ENCODE measurements at places on chromosomes 13 and 19.

GRCh38 chr19:7337380-7338194, 11.2 kb upstream of the ARHGEF18 start:
- DNase-seq = no peak

DNA sequence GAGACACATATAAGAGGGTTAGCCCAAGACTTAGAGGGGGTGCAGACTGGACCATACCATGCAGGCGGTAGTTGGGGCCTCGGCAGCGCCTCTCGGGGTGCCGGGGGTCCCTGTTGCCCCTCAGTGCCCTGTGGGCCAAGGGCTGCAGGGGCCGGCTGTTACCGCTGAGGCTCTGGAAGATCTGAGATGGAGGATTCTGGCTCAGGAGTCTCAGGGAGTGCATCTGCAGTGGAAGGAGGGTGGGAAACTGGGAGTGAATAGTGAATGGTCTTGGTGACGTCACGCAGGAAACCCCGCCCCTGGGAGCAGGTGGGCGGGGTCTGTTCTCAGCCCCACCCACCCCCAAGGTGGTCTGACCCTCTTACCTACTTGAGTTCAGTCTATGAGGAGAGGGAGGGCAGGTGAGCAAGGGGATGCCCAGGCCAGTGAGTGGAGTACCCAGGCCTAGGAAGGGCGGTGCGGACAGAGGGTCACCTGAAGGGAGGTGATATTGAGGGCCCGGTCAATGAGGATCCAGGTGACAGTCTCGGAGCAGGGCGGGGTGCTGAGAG, 1.7 kb upstream of the DBP start:
- DNase-seq = no peak

- no peak for DNase-seq
These were observed 644.1 kb downstream of the GPC5 start for GRCh38 chr13:92042522-92042921.

- no peak for DNase-seq
These were observed 129.3 kb downstream of the KCNRG start for GRCh38 chr13:50144246-50145160.

- no peak for DNase-seq
These were observed 506.7 kb upstream of the GPC6 start for GRCh38 chr13:92719868-92720267.

DNA sequence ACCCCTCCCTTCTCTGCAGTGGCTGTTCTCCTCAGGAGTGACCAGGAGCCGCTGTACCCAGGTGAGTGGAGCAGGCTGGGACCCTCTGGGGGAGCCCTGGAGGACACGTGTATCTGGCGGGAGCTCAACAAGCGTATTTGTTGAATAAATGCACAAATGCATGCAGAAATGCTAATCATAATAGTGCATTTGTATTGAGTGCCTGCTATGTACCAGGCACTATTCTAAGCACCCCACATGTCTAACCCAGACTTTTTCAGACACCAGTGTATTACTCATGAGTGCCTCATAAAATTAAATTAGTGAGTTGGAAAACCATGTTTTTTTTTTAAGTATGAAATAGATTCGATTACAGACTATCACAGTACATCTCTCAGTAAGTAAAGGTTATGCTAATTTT, 7.9 kb downstream of the HPN start:
- no peak for DNase-seq

- no peak for DNase-seq
These were observed at the start of gene PRKCG for GRCh38 chr19:53881482-53882390. PRKCG (plus strand) TSS chr19:53882197; CDS start chr19:53882495, 298 bp downstream.

- DNase-seq = no peak
These were observed 55.6 kb downstream of the RCBTB2 start for GRCh38 chr13:48477191-48477855.

DNA sequence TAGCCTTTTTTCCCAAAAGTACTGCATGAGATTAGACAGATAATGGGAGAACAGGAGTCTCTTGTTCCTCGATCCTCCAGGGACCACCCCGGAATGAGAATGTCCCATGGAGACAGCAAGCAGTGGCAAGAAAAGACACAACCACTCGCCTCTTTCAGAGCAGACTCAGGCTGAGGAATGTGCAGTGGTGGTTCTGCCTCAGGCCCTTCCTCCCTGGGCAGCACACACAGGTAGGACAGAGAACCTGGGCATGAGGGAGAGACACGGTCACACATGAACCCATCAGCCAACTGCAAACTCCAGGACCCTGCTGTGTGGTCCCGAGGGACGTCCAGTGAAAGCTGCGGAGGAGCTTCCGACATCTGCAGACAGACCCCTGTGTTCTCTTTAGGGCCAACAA, 31.0 kb downstream of the CRYL1 start:
- DNase-seq = no peak

- DNase-seq = no peak
These were observed 31.1 kb downstream of the AP1M1 start for GRCh38 chr19:16228637-16229321.

- DNase-seq = no peak
These were observed 37.2 kb upstream of the C1QTNF9B start for GRCh38 chr13:23934520-23934919.

GRCh38 chr19:29699861-29700260, 15.2 kb downstream of the C19orf12 start:
- DNase-seq = no peak

GRCh38 chr13:36858290-36858689, 39.3 kb downstream of the RFXAP start:
- DNase-seq = no peak

DNA sequence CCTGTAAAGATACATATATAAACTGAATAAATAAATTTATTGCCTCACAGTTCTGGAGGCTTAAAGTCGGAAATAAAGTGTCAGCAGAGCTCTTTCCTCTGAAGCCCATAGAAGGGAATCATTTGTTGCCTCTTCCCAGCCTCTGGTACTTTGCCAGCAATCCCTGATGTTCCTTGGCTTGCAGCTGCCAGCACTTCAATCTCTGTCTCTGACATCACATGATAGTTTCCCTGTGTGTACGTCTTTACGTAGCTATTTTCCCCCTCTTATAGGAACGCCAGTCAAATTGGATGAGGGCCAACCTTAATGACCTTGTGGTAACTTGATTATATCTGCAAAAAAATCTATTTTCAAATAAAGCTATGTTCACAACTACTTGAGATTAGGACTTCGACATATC, 250.9 kb downstream of the LIG4 start:
- no peak for DNase-seq

- no peak for DNase-seq
These were observed 73.1 kb downstream of the DCLK1 start for GRCh38 chr13:36058116-36058515.

- DNase-seq = no peak
These were observed 11.9 kb downstream of the KLF2 start for GRCh38 chr19:16336571-16336970.

GRCh38 chr19:10419646-10420443, 493 bp upstream of the PDE4A start:
- DNase-seq = no peak

- DNase-seq = peak; percentile 98
These were observed 44.8 kb downstream of the ANKRD10 start for GRCh38 chr13:110869805-110870706.

DNA sequence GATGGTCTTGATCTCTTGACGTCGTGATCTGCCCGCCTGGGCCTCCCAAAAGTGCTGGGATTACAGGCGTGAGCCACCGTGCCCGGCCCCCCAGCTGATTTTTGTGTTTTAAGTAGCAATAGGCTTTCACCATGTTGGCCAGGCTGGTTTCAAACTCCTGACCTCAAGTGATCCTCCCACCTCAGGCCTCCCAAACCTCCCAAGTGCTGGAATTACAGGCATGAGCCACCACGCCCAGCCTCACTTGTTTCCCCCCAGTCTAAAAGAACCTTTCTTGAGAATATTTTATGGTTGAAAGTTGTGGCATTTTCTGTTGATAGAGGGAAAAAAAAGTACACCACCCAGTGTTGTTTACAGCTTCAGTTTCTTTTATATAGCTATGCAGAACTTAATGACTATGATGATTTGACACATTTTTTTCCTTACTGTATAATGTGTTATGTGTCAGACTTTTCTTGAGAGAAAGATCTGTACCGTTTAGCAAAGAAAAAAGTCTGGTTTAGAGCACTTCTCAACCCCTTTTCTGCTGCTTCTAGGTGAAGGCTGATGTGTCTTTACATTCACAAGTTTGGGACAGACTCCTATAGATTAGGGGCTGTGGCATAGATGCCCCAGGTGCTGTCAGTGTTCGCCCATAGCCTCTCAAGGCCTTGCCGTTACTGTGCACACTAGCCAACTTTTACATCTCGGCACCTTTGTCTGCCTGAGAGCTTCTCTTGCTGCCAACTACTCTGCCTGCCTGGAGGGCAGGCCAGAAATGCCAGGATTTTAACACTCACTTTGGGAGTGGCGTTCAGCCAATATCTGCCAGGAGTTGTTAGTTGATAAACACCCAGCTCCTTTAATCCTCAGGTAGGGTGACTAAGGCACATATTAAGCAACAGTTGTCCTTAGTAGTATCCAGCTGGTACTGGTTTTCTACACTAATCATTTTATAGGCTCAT, 33.0 kb downstream of the KCTD4 start:
- DNase-seq = no peak

GRCh38 chr19:4660181-4660791, 9.9 kb downstream of the MYDGF start:
- DNase-seq = no peak

DNA sequence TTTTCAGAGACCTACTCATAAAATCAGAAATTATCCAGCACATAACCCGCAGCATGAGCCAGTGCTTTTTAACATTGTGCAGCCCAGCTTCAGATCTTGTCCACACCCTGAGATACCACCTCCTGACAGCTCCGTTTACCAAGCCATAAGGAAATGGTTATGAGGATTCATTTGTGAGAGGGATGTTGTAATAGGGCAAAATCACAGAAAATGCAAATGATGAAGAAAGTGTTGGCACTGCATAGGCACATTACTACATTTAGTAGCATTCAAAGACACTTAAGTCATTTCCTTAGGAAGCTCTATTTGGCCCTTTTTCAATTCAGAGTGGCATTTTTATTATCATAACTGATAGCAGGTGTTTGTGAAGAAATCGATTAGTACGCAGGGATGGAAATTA, 277.5 kb downstream of the DNAJC15 start:
- no peak for DNase-seq

DNA sequence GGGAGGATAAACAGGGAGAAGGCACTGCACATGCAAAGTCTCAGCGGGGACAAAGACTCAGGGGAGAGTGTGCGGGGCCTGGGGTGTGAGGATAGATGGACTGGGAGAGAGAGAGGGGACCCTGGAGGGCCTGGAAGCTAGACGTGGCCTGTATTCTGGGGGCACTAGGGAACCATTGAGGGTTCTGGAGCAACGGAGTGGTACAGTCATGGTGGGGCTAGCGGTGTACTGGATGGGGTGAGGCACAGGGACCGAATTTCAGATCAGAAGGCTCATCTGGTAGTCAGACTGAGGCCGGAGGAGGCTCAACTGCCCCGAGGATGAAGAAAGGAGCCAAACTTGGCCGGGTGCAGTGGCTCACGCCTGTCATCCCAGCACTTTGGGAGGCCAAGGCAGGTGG, 8.0 kb upstream of the SBNO2 start:
- no peak for DNase-seq

- no peak for DNase-seq
These were observed 21.0 kb upstream of the RNF17 start for GRCh38 chr13:24742977-24743376.

- no peak for DNase-seq
These were observed 3.9 kb downstream of the OSCAR start for GRCh38 chr19:54096617-54097106.

DNA sequence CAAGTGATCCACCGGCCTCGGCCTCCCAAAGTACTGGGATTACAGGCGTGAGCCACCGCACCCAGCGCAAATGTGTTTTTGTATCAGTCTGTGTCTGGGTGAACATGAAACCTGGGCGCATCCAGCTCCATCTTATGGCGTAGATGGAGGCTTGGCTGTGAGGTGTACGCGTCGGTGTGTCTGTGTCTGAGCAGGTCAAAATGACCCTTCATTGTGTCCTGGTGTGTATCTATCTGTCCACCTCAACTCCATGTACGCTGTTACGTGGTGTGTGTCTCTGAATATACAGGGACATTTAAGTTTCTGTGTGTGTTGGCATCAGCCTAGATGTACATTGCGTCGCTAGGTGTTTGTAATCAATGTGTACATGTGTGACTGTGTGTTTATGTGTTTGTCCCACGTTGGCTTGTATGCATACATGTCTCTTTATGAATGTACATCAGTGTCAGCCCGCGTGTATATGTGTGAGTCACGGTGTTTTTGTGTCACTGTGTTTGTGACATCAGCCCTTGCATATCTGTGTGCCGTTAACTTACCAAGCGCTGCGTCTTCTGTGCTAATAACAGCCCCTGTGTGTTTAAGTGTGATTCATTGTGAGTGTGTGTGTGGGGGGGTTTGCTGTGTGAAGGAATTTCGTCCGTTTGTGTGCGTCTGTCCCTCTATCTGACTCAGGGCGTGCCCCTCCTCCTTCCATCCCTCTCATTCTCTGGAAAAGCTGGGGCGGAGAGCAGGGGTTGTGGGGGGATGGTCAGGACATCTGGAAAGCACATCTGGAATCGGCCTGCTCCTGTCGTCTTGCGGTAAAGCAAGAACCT, 6.4 kb downstream of the AXL start:
- DNase-seq = peak; percentile 95

DNA sequence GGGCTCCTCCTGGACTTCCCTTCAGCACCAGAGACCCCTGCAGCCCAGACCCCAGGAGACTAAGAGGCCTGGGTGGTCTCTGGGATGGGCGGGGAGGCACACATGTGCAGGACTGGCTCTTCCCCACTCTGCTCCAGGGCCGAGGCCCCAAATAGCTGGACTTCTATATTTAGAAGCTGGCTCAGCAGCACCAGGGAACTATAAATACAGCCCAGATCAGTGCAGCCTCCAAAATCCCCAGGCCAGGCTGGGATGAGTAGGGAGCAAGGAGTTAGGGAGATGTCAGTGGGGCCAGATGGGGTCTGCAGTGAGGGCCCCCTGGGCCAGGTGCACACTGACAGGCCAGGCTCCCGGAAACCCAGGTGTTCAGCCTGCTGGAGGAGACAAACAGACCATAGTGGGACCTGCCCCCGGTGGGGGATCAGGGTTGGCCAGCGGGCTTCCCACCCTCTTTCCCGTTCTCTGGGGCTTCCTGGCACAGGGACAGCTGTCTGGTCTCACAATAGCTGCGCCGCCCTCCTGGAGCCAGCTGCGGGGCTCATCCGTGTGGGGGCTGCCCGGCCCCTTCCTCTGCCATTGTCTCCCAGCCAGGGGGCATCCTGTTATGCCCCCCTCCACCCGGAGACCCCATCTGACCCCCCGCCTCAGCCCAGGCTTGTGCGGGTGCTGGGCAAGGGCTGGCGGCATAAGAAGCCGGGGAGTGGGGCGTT, 5.5 kb upstream of the ADGRE5 start:
- no peak for DNase-seq

- no peak for DNase-seq
These were observed at the start of gene LIPE for GRCh38 chr19:42427313-42427712. LIPE (minus strand) TSS chr19:42427388; CDS start chr19:42427149, 239 bp downstream.

Measured in esophagus muscularis mucosa (tissue), 4 donors.